Activated T-cell treated with anti-CD3 and anti-CD28 coated beads for 48 hours (primary cell): ENCODE measurements at places on chromosomes 16 and 17.

- no peak for DNase-seq
Measured at GRCh38 chr17:7204336-7204735, 15.3 kb downstream of the DLG4 start.

- DNase-seq = no peak
Measured at GRCh38 chr17:73101031-73101430, 8.5 kb upstream of the SLC39A11 start.

DNA sequence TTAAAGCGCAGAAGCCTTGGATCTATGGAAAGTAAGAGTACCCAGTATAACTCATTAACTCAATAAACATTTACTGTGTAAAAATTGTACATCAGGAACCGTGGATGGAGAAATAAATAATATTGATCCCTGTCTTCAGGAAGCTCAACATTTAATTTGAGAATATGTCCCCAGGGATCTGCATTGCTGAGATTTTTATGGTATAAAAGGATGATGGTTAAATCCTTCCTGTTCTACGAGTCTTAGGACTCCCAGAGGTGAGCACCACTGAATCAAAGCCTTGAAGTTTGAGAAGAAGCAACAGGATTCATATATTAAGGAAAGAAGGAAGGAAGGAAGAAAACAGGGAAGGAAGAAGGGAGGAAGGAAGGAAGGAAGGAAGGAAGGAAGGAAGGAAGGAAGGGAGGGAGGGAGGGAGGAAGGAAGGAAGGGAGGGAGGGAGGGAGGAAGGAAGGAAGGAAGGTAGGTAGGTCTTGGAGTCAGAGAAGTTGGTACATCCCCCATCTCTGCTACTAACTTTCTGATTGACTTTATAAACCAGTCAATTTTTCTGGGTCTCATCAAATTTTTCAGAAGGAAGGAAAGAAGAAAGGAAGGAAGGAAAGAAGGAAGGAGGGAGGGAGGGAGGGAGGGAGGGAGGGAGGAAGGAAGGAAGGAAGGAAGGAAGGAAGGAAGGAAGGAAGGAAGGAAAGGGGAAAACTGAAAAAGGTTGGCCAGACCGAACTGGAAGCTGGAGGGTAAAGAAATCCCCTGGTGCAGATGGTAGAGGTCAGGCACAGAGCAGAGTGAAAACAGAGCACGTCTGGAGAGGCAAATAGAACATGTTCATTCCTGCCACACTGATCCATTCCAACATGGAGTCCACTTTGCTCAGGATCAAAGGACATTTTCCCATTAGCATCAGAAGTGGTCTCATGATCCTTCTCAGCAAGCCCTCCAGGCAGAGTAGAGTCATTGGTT lies 422.2 kb upstream of the CDH11 start:
- DNase-seq = no peak

DNA sequence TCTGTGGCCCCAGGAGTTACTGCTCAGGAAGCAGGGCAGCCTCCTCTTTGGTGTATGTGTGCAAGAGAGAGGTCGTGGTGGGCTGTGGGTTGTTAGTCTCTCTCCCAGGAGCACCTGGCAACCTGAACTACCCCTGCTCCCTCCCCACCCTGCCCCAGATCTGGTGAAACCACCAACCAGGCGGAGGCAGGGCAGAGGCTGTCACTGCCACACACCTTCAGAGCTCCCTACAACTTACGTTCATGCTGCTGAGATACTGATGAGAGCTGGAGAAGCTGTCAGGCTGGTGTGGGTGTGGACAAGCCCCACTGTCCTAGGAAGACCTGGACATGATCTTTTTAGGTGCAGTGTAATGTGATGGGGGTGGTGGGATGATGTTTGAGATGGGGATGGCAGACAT lies 24.3 kb downstream of the GOSR2 start:
- DNase-seq = no peak

- DNase-seq = no peak
Measured at GRCh38 chr16:79563921-79564320, 36.6 kb downstream of the MAF start.

DNA sequence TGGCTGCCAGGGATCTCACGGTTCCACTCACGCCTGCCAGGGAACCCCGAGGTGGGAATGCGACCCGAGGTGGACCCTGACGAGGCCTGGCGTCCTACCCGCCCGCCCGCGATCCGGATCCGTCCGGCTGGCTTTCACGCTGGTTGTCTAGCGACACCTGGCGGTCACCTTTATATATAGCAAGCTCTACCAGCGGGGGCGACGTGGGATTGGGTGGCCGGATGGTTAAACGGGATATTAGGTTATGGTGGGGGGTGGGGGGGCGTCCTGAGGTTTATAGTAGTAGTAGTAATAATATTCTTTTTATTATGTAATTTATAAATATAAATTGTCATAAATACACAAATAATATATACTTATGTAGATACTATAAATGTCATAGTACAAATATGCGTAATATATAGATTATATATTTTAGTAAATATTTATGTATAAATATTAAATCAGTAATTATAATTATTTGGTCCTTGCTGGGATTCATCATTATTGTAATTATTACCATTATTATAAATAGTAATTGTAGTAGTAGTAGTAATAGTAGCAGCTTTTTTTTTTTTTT lies 136.9 kb downstream of the KCNJ12 start:
- peak; percentile 68 for DNase-seq

DNA sequence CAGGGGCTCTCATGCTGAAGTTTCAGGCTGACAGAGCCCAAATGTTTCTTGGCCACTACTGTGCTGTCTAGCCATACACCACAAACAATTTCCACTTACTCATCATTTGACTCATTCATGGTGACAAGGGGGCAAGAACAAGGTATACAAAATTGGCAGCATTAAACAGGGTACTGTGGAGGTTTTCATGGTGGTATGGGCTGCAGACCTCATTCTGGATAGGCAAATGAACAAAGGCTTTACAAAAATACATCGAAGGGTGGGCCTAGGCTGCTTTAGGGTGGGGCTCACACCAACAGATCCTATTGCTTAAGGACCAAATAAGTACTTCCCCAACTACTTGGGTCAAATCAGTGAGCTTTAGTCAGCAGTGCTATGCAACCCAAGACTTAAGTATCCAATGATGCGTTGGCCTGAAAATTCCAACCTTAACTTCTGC lies 53.0 kb downstream of the N4BP1 start:
- DNase-seq = no peak

DNA sequence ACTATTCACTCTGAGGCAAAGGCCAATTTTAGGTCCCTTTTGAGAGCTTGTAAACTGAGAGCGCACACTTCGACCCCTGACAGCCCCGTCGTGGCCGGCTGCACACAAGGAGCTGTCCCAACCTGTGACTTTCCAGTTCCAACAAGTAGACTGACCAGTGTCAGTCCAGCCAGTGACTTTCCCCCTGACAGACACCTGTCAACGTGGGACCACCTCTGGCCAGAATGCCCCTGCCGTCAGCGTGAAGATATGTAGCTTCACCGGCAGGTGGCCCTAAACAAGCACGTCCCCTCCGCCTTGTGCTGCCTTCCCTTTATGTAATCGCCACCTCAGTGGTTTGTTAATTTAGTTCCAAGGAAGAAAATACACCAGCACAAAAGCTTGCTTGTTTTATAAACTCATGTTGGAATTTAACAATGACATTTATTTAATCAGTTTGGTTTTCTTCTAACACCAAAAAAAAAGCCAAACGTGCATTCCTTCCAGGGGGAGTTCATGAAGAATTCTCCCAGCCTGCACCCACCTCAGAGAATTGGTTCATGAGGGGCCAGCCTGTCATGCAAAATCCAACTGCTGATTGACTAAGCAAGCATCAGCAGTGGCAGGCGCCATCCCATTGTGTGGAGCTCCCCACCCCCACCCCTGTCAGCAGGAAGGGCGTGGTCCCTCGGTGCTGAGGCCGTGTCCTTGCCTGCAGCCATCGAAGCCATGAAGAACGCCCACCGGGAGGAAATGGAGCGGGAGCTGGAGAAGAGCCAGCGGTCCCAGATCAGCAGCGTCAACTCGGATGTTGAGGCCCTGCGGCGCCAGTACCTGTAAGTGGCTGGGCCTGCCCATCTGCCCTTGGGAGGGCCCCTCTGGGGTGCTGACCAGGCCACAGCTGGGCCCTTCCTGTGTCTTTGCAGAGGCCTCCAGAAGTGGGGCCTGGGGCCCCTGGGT lies 33.9 kb downstream of the PLD6 start:
- DNase-seq = no peak

DNA sequence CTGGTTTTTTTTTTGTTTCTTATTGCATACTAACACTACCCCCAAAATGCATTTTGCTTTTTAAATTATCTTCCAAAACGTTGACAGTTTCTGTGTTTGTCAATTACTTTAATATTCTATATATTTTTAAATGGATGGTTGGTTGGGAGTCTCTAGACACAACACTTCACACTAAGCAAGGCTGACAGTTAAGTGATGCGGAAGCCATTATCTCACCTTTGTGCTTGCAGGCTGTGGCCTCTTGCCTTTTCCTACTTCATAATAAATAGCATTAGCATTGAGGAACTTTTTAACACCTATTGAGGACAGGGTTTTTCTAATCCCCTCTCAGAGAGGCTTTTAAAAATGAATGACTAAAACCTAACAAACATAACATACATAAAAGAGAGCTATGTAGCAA lies 280.8 kb upstream of the TBX2 start:
- DNase-seq = no peak

DNA sequence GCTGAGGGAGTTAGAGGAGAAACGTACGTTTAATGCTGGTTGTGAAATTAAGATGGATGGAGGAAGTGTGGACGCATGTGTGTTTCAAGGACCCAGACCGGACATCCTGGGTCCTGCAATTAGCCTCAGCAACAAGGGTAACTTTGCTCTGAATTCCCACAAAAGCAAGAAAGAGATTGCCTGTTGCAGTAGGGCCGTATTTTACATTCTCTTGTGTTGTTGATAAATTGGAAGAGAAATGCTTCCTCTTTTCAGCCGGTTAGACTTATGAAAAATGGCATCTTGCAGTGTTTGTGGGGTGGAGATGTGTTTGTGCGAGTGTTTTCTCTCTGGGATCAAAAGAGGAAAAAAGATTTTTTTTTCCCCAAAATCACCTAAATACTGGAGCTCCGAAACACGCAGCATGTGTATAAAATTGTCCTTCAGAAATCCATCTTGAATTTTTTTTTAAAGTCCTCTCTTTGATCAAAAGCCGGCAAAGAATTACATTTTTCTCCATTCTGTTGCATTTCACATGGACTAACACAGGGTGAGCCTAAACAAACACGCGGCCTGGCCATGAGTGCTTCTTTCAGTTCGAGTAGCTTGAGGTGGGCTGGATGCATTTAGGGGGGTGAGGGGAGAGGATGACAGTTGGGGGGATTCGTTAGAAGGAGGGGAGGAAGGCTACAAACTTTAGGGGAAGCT lies 251.6 kb downstream of the C16orf95 start:
- DNase-seq = no peak

DNA sequence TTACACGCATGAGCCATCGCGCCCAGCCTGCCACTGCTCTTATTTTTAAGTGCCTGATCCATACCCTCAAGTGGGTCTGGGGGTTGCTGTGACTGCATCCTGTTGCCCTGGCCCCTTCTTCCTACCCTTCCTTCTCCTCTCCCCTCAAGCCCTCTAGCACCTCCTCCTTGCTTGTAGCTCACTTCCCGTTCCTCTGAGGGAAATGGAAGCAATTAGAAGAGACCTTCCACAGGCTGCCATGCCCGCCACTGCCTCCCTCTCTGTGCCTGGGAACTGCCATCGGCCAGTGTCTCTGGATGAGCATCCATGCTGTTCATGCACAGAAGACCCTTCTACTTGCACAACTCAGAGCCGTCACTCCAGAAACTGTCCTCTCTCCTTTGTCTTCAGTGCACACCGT lies 10.6 kb upstream of the TFAP4 start:
- DNase-seq = no peak

DNA sequence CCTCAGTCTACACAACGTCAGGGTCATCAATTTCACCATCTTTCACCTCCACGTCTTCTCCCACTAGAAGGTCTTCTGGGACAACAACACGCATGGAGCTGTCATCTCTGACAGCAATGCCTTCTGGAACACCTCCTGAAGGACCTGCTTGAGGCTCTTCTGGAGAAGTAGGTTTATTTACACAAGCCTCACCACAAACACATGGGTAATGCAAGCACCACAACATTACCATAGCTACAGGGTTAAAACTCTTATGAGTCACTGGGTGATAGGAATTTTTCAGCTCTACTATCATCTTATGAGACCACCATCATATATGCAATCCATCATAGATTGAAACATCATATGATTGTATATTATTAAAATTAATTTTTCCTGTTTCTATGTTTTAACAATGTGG lies 215.4 kb downstream of the CHD9NB start:
- no peak for DNase-seq

GRCh38 chr17:61591930-61592329 lies 911 bp upstream of the NACA2 start:
- DNase-seq = no peak

DNA sequence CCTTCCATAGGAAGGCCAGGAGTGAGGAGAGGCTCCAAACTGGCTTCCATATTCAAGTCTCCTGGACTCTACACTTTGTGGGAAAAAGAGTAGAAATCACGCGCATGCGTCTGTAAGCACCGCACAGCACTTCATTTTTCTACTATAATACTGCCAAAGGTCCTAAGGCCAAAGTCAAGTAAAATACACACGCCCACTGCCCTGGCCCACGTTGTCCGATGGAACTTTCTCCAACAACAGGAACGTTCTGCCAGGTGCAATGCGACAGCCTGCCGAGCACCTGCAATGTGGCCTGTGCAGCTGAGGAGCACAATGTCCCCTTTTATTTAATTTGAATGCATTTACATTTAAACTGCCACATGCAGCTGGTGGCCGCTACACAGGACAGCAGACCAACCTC lies 23.5 kb downstream of the DNASE1 start:
- DNase-seq = no peak

DNA sequence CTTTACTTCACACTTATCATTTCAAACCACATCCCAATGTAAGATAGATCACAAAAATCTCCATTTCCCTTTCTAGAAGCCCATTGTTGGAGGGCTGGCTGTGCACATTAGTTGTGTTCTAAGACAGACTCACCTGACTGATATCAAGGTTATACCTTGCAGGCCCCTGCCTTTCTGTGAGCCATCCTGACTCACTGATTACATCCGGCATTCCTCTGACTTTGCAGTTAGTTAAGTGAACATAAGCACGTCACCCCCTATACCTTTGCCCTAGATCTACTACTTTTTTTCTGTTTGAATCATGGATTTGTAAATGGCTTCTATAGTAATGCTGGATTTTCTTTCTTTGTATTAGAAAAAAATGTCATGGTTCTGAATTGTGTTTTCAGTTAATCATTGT lies 78.3 kb downstream of the TANGO6 start:
- no peak for DNase-seq

DNA sequence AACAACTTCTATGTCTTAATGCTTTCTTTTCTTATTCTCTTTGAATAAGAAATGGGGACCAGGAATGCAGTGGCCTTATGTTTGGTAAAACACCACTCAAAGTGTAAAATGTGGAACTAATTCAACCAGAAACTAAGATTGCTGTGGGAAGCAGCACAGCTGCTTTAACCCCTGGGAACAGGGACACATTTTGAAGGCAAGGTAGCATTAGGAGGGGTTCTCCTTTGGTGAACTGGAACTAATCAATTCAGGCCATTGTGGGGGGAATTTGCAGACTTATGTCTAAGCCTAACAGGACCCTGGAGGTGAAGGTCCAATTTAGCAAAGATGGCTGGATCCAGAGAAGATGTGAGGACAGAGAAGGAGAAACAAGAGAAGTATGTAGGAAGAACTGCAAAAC lies 256.1 kb downstream of the ZFHX3 start:
- no peak for DNase-seq

GRCh38 chr17:73900516-73900915 lies 256.3 kb upstream of the SDK2 start:
- DNase-seq = no peak

GRCh38 chr16:64621616-64622015 lies 500.2 kb downstream of the CDH11 start:
- no peak for DNase-seq
